ENCODE measurements at places on chromosomes 1 and 21.

- no peak for DNase-seq
Measured at GRCh38 chr1:247966532-247967204, 1.6 kb downstream of the OR2AK2 start.

GRCh38 chr1:61076728-61077675 is 5.4 kb upstream of the NFIA start:
- DNase-seq = peak; percentile 89

DNA sequence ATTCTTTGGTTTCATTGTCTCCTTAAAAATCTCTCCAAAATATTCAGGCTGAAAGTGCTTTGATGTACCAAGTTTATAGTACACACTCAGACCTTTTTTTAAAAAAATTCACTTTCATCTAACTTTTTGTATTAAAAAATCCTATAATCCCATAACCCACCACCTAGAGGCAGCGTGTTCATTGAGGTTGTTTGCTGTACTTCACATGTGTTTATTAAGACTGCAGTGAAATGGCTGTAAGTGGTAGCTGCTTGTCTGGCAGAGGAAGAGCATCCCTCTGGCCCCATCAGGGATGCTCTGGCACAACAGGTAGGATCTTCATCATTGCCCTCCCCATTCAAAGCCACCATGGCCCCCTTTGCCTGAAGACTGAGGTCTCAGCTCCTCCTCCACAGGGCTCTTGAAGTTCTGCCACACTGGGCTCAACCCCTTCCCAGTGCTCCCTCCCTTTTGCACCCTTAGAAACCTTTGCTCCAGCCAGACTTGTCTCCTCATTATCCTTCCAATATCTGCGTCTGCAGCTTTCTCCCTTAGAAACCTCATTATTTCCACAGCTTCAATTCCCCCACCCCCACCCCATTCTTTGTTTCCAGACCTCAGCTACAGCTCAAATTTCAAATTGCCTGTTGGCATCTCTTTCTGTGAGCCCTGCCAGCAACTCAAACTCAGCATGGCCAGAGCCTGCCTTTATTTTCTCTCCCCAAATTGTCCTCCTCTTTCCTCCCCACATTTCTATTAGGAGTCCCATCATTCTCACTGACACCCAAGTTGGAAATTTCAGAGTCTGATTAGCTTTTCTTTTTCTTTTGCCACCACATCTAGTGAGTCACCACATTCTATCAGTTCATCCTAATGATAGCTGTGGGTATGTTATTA is 369.6 kb upstream of the USP24 start:
- peak; percentile 72 for DNase-seq

DNA sequence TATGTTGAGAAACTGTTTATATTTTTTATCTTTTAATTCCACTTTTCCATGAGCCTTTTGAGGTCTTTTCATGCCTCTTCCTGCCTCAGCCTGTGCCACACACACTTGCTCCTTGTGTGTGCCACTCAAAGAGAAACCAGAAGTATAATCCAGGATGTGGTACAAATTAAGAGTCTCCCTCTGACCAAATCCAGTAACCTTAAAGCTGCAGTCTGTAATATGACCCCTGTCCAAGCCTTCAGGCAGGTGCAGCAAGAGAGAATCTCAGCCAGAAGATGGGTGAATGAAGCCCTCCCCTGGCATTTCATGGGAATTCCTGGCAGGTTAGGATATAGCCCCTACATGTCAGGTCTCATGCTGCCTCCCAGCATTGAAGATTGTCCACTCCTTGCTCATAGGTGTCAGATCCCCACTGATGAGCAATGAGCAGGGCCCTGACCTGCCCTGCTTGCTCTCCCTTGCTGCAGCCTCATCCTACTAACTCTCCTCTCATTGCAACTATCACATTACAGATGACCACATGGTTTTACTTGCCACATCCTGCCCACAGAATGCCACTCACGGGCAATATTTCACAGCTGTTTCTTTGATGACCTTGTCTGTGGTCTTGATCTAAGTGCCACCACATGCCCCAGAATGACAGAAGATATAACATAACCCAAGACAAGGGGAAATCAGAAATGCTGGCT is 169.3 kb downstream of the SEC16B start:
- peak; percentile 21 for DNase-seq

GRCh38 chr1:41655632-41656031 is 171.1 kb upstream of the EDN2 start:
- no peak for DNase-seq
